ENCODE measurements at places on chromosomes 13 and 19. TPM values are rescaled to one million over a fixed set of nuclear protein-coding genes. Genes with fewer than 3 reads are reported as not detected.

The GFY gene
- total RNA-seq = not detected

DNA sequence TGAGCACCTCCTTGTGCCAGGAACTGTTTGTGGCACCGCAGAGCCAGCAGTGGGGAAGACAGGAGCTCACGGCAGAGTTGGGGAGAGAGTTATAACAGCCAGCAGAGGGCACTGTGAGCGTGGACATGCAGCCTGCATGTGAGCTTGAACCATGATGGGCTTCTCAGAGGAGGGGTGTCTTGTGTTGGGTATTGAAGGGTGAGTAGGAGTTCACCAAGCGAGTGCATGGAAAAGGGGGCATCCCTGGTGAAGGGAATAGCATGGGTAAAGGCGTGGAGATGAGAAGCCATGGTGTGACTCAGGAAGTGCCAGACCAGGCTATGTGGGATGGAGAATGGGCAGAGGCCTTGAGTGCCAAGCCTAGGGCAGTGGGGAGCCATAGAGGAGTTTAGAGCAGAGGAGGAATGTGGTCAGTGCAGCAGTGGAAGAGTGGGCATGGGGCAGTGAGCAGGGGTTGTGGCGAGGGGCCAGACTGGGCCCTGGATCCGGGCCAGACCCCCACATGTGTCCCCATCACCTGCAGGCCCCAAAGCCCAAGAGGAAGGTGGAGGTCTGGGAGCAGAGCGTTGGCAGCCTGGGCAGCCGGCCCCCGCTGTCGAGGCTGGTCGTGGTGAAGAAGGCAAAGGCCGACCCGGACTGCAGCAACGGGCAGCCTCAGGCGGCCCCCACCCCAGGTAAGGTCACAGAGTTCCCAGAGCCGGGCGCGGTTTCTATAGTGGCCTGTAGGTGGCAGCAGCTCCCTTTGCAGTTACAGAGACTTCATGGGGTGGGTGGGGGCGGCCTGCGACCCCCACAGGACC lies 11.8 kb upstream of the SHD start:
- peak; percentile 67 for DNase-seq

DNA sequence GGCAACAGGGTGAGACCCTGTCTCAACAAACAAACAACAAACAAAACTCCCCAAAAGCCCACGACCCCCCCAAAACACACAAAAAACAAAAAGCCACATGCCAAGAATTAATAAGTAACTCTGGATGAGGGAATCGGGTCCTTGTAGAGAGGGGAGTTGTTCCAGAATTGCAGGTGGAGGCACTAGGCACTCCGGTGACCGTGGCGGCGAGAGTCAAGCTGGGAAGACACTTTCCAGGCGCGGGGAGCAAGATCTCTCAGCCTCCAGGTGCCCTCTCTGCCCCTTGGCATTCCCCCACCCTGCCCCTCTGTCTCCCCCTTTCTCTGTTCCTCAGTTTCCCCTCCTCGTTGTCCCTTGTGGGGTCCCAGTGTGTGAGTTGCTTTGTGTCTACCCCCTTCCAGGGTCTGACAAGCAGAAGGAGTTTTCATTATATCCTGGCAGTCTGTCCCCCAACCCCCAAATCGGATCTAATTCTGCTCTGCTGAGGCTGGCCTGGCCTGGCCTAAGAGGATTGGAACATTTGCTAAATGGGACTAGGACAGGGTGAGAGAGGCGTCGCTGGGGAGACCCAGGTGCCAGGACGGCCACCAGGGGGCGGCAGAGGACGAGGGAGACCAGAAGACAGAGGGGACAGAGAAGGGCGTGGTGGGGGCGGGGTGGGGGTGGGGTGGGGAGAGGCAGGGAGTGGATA lies 8.3 kb upstream of the CRX start:
- DNase-seq = peak; percentile 71

The CPAMD8 gene
- not detected for total RNA-seq
